ENCODE measurements at places on chromosomes 2 and 18.

GRCh38 chr18:61334491-61334850 is 1.2 kb downstream of the CDH20 start:
- DNase-seq: no peak

DNA sequence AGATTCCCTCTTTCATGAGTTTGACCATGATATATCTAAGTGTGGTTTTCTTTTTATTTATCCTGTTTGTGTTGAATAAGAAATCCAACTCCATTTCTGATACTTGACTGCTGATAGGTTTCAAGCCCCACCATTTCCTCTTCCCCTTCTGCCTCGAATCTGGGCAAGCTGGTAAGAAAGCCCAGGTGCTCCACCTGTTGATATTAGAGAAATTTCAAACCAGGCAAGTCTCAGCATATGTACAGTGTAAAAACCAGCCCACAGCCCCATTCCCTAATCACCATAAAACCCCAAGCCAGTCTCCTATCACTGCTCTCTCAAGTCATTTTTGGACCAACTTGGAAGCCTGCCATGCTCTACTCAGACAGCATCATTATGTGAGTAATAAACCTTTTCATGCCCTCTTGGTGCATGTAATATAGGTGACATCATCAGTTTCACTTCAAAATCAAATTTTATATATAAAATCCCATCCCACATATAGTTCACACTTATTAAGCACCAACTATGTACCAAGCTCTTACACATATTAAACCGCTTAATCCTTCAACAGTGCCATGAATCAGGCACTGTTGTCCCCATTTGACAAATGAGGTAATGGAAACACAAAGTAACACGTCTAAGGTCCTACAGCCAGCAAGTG is 46.6 kb downstream of the SMAD2 start:
- DNase-seq: no peak

DNA sequence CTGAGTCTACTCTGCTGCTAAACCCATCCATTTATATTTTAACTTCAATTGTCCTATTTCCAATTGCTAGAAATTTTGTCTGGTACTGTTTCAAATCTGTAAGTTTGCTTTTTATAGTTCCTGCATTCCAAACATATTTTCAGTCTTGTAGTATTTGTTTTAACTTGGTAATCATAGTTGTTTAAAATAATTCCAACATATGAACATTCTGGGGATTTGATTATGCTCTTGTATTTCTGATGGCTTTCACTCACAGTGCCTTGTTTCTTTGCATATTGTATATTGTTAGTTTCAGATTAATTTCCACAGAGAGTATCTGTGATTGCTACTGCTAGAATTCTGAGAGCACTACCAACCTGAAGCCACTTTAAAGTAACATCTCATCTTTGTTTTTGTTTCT is 202.4 kb downstream of the ETAA1 start:
- no peak for DNase-seq

- DNase-seq: no peak
Measured at GRCh38 chr2:129849559-129850160, 129.8 kb upstream of the RAB6C start.

- DNase-seq: no peak
Measured at GRCh38 chr2:174752403-174753037, 11.8 kb downstream of the CHRNA1 start.

- no peak for DNase-seq
Measured at GRCh38 chr2:72993147-72993932, 76.0 kb downstream of the EMX1 start.

GRCh38 chr2:37812941-37813730 is 112.0 kb upstream of the RMDN2 start:
- DNase-seq: no peak

- no peak for DNase-seq
Measured at GRCh38 chr18:51070545-51070944, 40.5 kb downstream of the SMAD4 start.

DNA sequence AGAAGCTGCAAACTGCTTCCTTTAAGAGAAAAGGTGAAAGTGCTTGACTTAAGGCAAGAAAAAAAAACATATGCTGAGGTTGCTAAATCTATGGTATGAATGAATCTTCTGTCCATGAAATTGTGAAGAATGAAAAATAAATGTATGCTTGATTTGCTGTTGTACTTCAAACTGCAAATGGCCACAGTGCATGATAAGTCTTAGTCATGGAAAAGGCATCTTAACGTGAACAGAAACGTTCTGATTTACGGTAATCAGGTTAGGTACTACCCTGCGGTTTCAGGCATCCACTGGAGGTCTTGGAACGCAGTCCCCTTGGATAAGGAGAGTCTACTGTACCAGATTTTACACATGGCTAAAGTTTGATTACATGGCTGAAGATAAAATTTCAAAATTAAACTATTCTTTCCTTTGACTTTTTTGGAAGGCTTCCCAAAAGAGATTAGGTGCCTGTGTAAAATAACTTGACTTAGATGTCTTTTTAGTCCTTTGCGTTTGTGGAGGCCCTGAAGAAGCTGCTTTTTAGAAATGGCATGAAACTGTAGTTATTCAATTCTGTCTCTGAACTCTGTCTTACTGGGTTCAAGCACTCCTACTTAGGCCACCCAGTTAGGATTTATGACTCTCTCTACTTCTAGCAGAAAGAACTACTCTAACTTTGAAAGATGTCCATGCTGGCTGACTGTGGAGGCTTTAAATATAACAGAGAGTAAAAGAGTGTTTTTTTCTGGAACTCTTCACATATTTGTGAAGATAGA is 35.9 kb upstream of the SCN9A start:
- no peak for DNase-seq

GRCh38 chr2:117718048-117718447 is 96.4 kb upstream of the DDX18 start:
- no peak for DNase-seq

DNA sequence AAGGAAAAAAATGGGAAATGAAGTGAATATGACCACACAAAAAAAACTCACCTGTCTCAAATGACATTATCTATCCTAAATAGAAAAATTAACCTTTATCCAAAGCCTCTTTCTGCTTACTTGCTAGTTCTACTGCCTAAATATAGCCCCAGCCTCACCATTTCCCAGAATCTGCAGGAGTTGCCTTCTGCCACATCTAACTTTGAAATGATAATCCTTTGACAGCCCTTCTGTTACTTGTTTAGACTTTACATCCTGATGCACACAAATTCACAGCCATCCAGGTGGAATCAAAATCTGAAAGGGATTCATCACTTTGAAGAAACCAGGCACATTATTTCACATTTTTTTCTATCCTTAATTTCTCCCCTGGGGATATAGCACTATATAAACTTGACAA is 1356.2 kb upstream of the NXPH2 start:
- DNase-seq: no peak

- DNase-seq: no peak
Measured at GRCh38 chr18:49023271-49023937, 72.6 kb upstream of the SMAD7 start.

- DNase-seq: no peak
Measured at GRCh38 chr2:233799087-233799665, 21.0 kb downstream of the MROH2A start.

DNA sequence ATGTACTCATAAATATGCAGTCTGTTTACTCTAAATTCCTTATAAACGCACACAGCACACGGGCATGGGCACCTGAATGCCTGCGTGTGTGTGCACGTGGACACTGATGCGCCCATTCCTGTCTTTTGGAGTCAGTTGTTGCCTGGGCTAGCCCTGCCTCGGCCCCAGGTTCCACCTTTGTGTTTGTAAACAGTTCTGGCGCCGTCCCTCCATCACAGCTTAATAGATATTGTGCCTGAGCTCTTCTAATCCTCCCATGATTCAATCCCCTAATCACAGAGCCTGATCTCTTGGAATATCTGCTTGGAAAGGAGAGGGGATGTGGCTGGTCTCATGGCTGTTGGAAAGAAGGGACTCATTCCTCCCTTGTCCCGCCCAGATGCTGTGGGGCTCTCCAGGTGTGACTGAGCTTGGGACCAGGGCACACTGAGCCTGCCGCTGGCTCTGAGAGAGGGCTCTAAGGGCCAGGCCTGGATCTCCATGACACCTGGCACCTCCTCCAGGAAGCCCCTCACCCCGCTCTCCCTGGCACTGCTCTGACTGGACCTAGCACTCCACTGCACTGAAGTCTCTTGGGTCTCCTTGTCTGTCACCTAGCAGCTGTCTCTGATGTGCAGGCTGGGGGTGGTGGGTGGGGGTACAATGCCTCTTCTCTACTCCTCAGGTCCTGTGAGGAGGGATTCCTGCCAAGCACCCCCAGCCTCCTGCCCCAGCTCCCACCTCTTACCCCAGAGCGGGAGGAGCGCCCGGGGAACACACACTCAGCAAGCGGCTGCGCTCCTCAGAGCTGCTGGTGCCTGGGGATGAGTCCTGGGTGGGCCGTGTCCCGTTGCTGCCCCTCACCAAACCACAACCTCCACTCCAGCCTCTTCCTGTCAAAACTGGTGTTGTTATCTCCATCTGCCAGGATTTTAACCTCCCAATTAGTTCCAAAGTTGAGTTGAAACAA is 181.3 kb downstream of the INHBB start:
- DNase-seq: no peak

DNA sequence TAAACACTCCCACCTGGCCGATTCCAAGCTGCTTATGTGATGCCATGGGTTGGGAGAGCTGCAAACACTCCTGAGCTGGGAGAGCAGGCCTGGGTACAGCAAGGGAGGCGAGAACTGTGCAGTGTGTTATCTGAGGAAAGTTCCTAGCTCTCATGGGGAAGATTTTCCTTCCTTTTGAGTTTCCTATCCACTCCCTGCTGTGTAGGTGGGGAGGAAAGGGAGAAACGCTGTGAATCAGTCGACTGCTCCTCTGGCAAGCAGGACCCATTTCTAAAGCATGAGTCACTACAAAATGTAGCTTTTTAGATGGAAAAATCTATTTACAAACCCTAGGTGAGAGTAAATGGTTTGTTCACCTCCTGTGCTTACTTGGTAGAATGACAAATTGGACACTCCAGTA is 80.4 kb downstream of the SH3RF3 start:
- no peak for DNase-seq

DNA sequence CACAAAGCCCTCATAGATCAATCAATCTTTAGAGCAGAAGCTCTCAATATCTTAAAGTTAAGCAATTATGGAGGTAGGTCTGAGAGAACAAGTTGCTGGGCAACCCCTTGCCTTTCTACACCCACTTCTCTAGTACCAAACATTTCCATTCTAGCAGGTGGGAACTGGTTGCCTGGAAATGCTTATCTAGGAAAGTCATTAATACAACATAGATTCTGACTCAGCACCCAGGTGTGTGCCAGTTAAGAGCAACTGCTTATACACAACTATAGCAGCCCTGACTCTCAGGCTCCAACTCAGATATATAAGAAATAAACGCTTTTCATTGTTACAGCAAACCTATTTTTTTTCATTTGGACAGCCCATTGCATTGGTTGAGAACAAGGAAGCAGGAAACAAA is 237.7 kb downstream of the IRS1 start:
- no peak for DNase-seq

DNA sequence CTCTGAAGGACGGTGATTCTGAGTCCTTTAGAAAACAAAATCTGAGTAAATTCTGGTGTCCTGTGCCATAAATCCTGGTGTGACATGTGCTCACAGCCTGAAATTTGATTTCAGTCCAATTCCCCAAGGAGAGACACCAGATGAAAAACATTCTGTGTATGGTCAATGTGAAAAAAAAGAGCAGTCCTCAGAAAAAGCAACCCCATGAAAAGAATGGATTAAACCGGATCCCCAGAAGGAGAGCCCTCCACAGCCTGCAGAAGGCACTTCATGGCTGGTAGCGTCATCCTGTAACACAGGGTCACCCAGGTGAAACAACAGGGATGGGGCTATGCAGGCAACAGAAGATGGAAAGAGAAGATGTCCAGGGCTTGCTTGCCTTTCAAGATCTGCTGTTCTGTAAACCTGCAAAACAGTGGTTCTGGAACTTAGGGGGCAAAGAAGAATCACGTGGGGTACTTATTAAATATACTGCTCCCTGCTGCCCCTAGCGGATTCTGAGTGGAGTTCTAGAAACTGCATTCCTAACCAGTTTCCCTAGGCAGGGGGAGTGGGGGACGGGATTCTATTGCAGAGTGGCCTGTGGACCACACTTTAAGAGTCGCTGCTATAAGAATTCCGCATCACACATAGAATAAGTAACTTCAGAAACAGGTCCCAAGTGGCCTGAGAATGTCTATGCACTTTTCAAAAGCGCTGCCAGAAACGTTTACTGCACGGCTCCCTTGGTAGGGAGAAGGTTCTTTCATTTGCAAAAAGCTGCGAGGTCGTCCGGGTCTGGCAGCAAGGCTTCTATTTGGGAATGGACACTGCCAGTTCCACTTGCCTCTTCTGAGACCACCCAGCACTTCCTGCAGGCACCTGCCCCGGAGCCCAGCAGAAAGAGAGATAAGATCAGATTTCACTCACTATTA is 118.9 kb upstream of the ARL5A start:
- DNase-seq: no peak

- no peak for DNase-seq
Measured at GRCh38 chr18:62445386-62445917, 77.4 kb upstream of the ZCCHC2 start.

GRCh38 chr2:134954065-134954464 is 35.4 kb downstream of the CCNT2 start:
- no peak for DNase-seq

DNA sequence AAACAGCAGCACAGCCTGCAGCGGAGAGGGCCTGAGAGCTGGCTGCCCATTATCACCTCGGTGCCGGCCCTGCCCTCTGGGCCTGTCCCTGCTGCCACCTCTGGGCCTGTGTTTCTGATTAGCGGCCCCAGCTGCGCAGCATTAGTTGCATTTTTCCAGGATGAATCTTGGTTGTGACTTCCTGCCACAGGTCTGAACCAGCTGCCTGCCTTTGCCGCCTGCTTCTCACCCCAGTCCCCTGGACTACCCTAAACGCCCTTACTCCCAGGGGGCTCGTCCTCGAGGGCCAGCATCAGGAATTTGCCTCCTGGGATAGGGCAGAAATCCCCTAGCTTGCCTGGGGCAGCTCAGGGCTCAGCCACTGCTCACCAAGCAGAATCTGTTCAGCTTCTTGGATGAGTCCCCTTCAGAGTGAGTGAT is 342.8 kb downstream of the DYSF start:
- no peak for DNase-seq

GRCh38 chr2:161766334-161766733 is 142.1 kb downstream of the SLC4A10 start:
- DNase-seq: no peak

DNA sequence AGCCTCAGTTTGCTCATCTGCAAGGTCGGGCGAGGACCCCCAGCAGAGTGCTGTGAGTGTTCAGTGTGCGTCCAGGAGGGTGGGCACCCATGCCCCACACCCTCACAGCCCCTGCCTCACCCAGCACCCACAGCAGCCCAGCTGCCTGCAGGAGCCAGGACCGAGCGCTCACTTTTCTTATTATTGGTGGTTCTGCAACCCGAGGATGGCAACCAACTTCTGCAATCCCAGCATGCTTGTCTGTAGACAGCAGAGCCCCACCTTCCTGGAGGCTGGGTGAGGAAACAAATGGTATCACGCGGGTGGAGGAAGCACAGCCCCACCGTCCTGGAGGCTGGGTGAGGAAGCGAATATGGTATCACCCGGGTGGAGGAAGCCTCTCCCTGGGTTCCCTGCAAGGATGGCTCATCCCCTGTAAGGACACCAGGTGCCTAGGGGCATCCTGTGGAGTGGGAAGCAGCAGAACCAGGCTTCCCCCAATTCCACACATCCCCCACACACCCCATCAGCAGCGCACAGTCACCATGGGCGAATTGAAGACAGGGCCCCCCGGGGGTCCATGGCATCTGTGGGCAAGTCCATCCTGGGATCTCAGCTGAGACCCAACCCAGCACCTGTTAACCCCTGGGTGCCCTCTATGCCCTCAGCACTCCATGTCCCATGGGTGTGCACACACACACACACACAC is 220.5 kb upstream of the RAB6C start:
- DNase-seq: no peak
